ENCODE measurements at places on chromosomes 3 and 15. TPM values are rescaled to one million over a fixed set of nuclear protein-coding genes. Genes with fewer than 3 reads are reported as not detected.

- no peak overlapping the region for H3K4me3 ChIP-seq
- DNase-seq, result no peak
- H3K27me3 ChIP-seq, result no peaks in the 10 kb centered on the region
Measured at GRCh38 chr15:40183636-40184463, 23.0 kb downstream of the BUB1B start.

DNA sequence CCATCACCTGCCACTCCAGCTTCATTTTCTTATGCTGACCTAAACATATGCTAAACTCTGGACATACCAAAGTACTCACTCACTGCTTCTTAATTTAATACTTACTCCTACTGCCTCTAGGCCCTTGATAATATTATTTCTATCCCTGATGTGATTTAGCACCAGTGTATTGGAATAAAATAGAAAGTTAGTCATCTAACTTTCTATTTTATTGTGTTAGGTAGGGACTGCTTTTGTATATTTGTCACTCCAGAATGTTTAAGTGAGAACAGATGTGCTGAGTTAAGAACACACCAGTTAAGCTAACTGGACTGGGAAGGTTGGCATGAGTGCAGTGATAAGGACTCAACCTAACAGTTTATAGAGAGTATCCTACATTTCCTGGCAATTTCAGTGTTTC lies 6.5 kb upstream of the CLDN16 start:
- H3K36me3 ChIP-seq, result no peaks in the 10 kb centered on the region
- DNase-seq, result no peak
- no peak overlapping the region for H3K4me3 ChIP-seq
- no peaks in the 10 kb centered on the region for H3K27me3 ChIP-seq
- no peak overlapping the region for H3K27ac ChIP-seq

GRCh38 chr3:107142786-107143575 lies 234.3 kb upstream of the CCDC54 start:
- no peaks in the 10 kb centered on the region for H3K4me1 ChIP-seq
- DNase-seq, result no peak
- H3K36me3 ChIP-seq, result no peaks in the 10 kb centered on the region
- H3K4me3 ChIP-seq, result no peak overlapping the region
- H3K27me3 ChIP-seq, result no peaks in the 10 kb centered on the region

MYLK gene
- 2,797 TPM for total RNA-seq

GRCh38 chr3:97656638-97657037 lies 107.9 kb upstream of the ARL6 start:
- no peak overlapping the region for H3K4me3 ChIP-seq
- no peaks in the 10 kb centered on the region for H3K36me3 ChIP-seq
- H3K27ac ChIP-seq, result no peak overlapping the region

GRK7 gene
- total RNA-seq, result not detected

- no peak overlapping the region for H3K4me3 ChIP-seq
- H3K27me3 ChIP-seq, result no peaks in the 10 kb centered on the region
- H3K4me1 ChIP-seq, result no peaks in the 10 kb centered on the region
- H3K27ac ChIP-seq, result no peak overlapping the region
- DNase-seq, result no peak
- H3K36me3 ChIP-seq, result no peaks in the 10 kb centered on the region
Measured at GRCh38 chr3:24407980-24408680, 86.5 kb downstream of the THRB start.

DNA sequence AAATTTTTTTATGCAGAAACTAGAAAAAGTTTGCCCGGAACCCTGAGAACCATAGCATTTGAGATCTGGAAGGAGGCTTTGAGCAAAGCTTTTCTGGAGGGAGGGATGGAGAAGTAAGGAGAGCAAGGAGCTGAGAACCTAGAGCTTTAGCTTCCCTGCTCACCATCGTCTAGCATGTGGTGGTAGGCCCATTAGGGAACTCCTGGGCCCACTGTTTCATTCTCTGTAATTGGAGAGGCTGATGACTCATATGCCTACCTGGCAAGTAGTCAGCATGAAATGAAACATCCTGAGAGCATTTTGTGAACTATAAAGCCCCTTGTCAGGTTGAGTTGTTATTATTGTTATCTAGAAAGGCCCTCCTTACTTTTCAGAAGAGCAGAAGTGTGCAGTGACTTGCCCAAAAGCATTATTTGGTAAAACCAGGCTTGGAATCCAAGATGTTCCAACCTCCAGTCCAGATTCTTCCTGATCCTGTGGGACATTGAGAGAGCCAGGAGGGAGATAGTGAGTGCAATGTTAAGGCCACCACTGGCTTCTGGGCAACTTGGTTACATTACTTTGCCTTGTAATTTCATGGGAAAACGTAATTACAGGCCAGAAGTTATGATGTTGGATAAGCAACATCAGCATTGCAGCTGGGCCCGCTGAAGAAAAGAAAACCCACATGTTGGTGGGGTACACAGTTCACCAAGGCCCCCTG lies 104.5 kb upstream of the BFSP2 start:
- peaks cover 40% of the 10 kb centered on the region for H3K4me1 ChIP-seq
- no peak for DNase-seq
- H3K4me3 ChIP-seq, result no peak overlapping the region
- H3K36me3 ChIP-seq, result no peaks in the 10 kb centered on the region

VIPR1 gene
- 6.6 TPM for total RNA-seq

DNA sequence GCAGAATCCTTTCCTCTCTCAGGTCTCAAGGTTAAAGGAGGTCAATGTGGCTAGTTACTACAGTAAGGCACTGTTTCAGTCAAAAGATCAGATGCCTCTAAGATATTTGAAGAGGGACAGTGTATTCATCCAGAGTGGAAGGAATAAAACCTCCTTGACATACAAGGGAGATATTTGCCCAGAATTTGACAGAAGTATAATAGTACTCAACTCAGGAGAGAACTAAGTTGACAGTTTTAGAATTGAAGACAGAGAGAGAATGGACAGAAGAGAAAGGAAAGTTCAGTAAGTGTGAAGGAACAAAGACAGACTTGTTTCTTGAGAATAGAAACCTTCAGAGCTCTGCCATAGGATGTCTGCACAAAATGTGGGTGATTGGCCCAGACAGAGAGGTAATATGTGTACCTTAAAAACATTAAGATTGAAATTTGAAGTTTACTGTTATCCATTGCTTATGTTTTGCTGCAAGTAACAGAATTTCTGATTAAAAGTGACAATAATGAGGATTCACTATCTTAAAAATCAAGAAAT lies 507.1 kb downstream of the IGSF11 start:
- peaks cover 3% of the 10 kb centered on the region for H3K27me3 ChIP-seq
- no peak overlapping the region for H3K4me3 ChIP-seq
- H3K36me3 ChIP-seq, result no peaks in the 10 kb centered on the region
- no peaks in the 10 kb centered on the region for H3K4me1 ChIP-seq
- H3K27ac ChIP-seq, result no peak overlapping the region

GRCh38 chr15:55221090-55222011 lies 24.6 kb upstream of the RSL24D1 start:
- peak overlapping the region; percentile 27 for H3K27ac ChIP-seq
- peaks cover 11% of the 10 kb centered on the region for H3K4me1 ChIP-seq
- H3K36me3 ChIP-seq, result peaks cover 15% of the 10 kb centered on the region
- H3K4me3 ChIP-seq, result no peak overlapping the region

- no peak overlapping the region for H3K4me3 ChIP-seq
- no peak overlapping the region for H3K27ac ChIP-seq
- DNase-seq, result no peak
- no peaks in the 10 kb centered on the region for H3K27me3 ChIP-seq
- H3K4me1 ChIP-seq, result no peaks in the 10 kb centered on the region
- H3K36me3 ChIP-seq, result no peaks in the 10 kb centered on the region
Measured at GRCh38 chr3:157958457-157958856, 147.8 kb downstream of the SHOX2 start.

GRCh38 chr3:138381950-138382715 lies 33.8 kb downstream of the MRAS start:
- no peaks in the 10 kb centered on the region for H3K27me3 ChIP-seq
- peaks cover 28% of the 10 kb centered on the region for H3K4me1 ChIP-seq
- H3K36me3 ChIP-seq, result peaks cover 11% of the 10 kb centered on the region
- H3K4me3 ChIP-seq, result no peak overlapping the region
- H3K27ac ChIP-seq, result peak overlapping the region; percentile 86

DNA sequence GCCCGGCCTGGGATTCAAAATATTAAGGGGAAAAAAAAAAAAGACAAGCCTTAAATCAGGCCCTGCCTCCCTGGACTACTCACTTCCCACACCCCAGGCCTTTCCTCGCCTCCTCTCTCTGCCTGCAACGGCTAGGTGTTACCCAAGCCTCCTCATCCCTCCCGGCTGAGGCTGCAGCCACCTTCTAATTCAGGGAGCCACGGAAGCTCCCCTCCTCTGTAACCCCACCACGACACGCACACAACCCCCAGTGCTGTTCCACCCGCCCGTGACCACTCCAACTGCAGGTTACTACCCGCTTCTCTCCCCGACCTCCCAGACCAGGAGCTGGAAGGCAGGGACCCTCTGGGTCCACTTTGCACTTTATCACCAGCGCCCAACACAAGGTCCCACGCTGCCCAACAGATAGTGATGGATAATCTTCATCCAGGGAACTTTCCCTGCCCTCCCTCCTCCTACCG lies 936 bp downstream of the KIF7 start:
- peaks cover 33% of the 10 kb centered on the region for H3K4me1 ChIP-seq
- H3K4me3 ChIP-seq, result peak overlapping the region; percentile 61
- H3K27me3 ChIP-seq, result peaks cover 11% of the 10 kb centered on the region
- H3K27ac ChIP-seq, result peak overlapping the region; percentile 88
- peaks cover 18% of the 10 kb centered on the region for H3K36me3 ChIP-seq
- DNase-seq, result no peak

DNA sequence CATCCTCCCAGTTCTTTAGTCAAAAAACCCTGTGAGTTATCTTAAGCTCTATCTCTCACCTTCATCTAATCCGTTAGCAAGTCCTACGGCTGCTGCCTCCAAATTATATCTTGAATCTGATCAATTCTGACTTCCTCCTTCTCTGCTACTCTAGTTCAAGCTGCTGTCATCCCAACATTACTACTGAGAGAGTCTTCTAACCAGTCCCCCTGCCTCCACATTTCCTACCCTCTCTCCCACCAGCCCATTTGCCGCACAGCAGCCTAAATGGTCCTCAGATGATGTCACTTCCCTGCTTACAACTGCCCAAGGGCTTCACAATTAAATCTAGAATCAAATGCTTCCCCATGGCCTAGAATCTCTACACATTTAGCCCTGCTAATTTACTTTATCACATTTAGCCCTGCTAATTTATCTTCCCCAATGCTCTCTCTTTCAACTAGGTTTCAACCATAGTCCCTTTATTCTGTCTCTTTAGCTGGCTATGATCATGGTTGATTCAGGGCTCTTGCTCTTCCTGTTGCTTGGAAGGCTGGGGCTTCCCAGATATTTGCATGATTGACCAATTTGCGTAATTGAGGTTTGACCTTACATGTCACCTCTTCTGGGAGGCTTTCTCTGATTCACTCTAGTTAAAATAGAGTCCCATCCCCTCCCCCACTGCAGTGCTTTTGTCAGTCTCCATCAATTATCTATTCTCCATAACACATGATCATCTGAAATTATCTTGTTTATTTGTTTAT lies 11.0 kb upstream of the ARL14 start:
- no peak for DNase-seq
- H3K36me3 ChIP-seq, result no peaks in the 10 kb centered on the region
- H3K27me3 ChIP-seq, result no peaks in the 10 kb centered on the region
- H3K4me1 ChIP-seq, result no peaks in the 10 kb centered on the region

GRCh38 chr15:41621200-41622193 lies 38.7 kb upstream of the MGA start:
- peaks cover 22% of the 10 kb centered on the region for H3K4me1 ChIP-seq
- DNase-seq, result peak; percentile 95
- H3K27me3 ChIP-seq, result no peaks in the 10 kb centered on the region
- H3K27ac ChIP-seq, result peak overlapping the region; percentile 81

- no peak overlapping the region for H3K27ac ChIP-seq
- H3K4me1 ChIP-seq, result peaks cover 6% of the 10 kb centered on the region
- peaks cover 39% of the 10 kb centered on the region for H3K36me3 ChIP-seq
Measured at GRCh38 chr3:141288336-141288990, 56.8 kb downstream of the PXYLP1 start.

DNA sequence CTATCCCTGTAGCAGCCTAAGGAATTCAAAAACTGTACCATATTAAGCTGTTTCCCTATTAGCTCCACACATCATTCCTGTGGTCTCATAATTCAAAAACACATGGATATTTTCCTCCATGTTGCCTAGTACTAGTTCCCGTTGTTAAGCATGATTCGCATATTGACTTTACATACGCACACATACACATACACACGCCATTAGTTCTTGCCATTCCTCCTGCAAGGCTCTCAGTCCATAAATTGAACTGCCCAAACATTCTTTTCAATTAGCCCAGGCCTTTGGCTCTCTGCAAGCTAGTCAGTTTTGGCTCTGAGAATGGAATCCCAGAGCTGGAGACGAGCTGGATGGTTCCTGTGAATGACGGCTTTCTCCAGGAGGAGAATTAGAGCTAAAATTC lies 57.2 kb upstream of the RAD18 start:
- H3K36me3 ChIP-seq, result peaks cover 4% of the 10 kb centered on the region
- H3K4me1 ChIP-seq, result peaks cover 20% of the 10 kb centered on the region
- DNase-seq, result no peak
- H3K4me3 ChIP-seq, result no peak overlapping the region

DNA sequence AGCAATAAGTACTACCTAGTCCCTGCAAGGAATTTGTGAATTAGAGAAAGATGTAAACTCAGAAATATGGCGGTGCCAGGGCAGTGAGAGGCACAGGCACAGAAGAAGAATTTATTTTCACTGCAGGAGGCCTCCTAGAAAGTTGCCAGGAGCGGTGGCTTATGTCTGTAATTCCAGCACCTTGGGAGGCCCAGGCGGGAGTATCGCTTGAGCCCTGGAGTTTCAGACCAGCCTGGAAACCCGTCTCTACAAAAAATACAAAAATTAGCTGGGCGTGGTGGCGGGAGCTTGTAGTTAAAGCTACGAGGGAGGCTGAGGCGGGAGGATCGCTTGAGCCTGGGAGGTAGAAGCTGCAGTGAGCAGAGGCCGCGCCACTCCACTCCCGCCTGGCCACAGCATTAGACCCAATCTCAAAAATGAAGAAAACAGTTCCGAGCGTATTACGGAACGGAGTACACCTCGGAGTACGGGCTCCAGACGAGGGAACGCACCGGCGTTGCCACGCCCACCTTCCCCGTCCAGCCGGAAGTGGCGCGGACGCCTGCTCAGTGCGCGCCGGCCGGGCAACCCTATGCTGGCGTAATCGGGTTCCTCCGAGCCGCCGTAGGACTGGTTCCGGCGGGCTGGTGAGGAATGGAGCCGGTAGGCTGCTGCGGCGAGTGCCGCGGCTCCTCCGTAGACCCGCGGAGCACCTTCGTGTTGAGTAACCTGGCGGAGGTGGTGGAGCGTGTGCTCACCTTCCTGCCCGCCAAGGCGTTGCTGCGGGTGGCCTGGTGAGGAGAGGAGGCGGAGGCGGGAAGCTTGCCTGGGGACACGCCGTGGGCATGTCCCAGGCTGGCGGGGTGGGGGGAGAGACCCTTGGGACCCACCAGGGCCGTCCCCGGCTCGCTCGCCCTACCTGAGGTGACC lies at the start of gene FBXO22:
TSS of gene FBXO22 (plus strand) at position 548 of the 909 bp plus-strand sequence. CDS start at position 634, 86 bp downstream.
- H3K27ac ChIP-seq, result peak within 1 kb of the TSS; percentile 83

GRCh38 chr15:25890529-25890928 lies 27.4 kb upstream of the ATP10A start:
- peaks cover 46% of the 10 kb centered on the region for H3K4me1 ChIP-seq
- no peak for DNase-seq
- H3K4me3 ChIP-seq, result no peak overlapping the region
- H3K27ac ChIP-seq, result peak overlapping the region; percentile 73
- H3K36me3 ChIP-seq, result no peaks in the 10 kb centered on the region

- DNase-seq, result no peak
- H3K4me3 ChIP-seq, result no peak overlapping the region
- no peaks in the 10 kb centered on the region for H3K27me3 ChIP-seq
- no peak overlapping the region for H3K27ac ChIP-seq
- H3K36me3 ChIP-seq, result no peaks in the 10 kb centered on the region
- no peaks in the 10 kb centered on the region for H3K4me1 ChIP-seq
Measured at GRCh38 chr3:73206030-73206429, 144.6 kb downstream of the EBLN2 start.

All from esophagus muscularis mucosa (tissue), 4 donors.